A673 (cell line): ENCODE measurements at places on chromosomes 5 and 9.

DNA sequence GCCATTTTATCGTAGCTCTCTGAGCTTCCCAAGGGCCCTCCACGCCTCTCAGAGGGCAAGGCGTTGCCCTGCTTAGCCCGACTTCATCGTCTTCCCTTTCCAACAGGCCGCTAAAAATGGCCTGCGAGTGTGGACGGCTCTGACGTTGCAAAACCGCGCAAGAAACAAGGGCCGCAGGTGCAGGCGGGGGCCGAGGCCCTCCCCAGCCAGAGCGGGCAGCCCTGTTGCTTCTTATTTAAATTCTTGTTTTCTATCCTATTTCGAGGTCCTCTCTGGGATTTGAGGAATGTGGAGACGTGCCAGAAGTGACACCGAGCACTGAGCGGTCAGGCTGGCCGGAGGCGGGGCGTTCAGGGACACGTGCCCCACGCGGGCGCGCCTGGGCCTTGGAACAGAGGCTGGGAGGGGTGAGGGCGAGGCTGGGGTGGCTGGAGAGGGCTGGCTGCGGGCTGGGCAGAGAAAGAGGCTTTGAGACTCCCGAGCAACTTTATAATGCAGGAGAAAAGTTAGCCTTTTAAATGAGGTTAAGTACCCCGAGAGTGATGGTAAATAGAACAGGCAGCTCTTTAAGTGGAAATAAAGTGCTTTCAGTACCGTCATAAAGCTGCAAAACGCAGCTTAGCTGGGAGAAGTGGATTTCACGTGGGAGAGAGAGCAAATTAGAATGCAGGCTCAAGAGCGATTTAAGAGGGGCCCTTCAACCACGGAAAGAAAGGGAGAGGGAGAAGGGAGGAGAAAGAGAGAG lies 243.6 kb downstream of the AUH start:
- no peak for DNase-seq

DNA sequence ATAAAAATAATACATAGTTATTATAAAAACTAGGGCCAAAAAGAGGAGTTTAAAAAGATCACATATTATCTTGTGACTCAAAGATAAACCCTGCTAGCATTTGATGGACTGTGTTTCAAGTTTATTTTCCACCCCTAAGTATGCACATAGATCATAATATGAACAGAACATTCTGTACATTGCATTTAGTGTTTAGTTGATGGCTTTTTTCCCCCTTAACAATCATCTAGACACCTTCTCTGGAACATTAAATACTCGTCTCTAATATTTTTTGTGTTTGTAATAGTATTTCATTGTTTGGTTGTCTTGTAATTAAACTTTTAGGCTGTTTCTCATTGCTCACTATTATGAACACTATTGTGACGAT lies 10.5 kb downstream of the COL15A1 start:
- DNase-seq, result no peak

GRCh38 chr9:77215874-77216273 lies 38.5 kb downstream of the VPS13A start:
- peak; percentile 25 for DNase-seq

GRCh38 chr9:20290257-20290656 lies 332.0 kb downstream of the MLLT3 start:
- DNase-seq, result no peak

- DNase-seq, result no peak
Measured at GRCh38 chr5:137148159-137148558, 351.0 kb downstream of the SPOCK1 start.

DNA sequence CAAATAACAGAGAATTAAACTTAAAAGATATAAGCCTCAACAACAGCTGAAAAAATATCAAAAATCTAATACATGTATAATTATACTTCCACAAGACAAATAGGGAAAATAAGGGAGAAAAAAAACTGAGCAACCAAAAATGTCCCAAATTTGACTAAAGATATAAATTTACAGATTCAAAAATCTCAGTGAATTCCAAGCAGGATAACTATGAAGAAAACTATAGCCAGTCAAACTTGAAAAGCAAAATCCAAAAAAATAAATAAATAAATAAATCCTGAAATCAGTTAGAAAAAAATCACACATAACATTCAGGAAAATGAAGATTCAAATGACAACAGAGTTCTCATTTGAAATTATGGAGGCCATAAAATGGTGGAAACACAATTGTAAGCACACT lies 56.7 kb downstream of the AGTPBP1 start:
- DNase-seq, result no peak

DNA sequence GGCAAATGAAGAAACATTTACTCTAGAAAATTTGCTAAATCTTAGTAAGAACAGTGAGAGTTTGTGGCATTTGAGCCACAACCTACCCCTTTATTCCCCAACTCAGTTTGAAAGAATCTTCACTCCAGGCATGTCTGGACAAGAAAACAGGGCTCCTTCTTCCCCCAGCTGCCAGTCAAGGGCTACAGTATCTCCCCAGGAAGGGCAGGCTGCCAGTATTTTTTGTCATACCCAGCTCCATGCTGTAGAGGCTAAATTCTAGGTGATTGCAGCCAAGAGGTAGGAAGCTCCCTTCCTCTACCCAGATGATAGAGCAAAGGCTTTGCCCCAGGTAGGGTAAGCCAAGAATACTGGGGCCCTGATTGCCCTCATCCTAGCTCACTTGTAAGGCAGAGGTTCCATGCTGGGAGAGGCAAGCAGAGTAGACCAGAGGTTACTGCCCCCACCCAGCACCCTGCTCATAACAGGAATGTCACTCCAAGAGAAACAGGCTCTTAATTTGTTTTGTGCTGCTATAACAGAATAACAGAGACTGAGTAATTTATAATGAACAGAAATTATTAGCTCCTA lies 20.0 kb upstream of the GRPEL2 start:
- DNase-seq, result no peak

- DNase-seq, result peak; percentile 36
Measured at GRCh38 chr5:16507716-16508115, 42.1 kb upstream of the ZNF622 start.

GRCh38 chr5:6322163-6322713 lies 56.1 kb downstream of the MED10 start:
- no peak for DNase-seq
